ENCODE measurements at places on chromosomes 4 and X.

DNA sequence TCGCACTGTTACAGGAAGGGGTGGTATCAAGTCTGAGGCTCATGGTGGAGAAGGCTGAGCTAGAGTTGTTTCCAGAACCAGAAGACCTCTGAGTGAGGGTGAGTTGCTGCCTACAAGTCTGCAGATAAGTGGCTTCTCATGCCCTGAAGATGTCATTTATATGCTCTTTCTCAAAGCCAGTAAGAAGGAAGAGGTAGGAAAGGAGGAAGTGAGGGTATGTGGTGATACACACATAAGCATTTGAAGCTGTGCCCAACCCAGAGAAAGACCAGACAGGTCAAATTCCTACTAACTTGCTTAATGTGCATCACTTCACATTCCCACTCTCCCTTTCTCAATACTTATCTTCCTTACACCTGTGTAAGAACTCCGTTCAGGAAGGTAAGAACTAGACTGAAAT lies at the start of gene PPBP:
PPBP (minus strand) TSS at position 130 of the 400 bp plus-strand sequence; CDS start at position 43, 87 bp downstream.
- peak; percentile 13 for DNase-seq

- DNase-seq: no peak
Observed at GRCh38 chr4:101693842-101694398, 96.6 kb upstream of the BANK1 start.

- peak; percentile 2 for DNase-seq
Observed at GRCh38 chrX:125205918-125206665, 113.6 kb upstream of the TEX13C start.

DNA sequence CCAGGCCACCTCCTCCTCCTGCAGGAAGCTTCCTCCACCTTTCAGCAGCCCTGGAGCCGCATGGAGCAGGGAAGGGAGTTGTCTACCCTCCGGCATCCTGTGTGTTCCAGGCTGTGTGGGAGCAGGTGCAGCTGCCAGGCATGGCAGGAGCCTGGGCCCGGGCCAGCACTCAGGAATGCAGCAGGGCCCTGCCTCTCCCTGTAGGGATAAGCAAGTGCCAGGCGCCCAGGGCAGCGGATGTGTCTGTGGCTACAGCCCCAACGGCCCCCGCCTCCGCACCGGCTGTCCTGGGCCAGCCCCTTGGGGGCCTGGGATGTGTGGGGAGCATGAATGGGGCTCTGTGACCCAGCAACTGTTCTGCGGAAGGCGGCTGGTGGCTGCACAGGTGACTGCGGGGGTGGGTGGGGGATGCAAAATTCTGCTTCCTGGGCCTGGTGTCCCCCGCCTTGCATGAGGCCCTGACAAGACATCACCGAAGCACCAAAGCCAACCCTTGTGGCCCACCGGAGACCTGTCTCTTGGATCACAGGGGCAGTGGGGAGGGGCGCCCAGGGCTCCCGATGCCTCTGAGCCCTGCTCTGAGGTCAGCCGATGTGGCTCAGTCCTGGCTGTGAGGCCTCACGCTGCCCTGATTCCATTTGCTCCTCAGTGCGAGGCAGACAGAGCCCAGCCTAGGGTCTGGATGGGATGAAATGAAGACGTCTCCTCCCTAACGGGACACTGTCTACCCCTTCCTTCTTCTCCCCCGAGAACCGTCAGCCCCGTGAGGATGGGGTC lies 1.4 kb upstream of the DOK7 start:
- DNase-seq: peak; percentile 83

DNA sequence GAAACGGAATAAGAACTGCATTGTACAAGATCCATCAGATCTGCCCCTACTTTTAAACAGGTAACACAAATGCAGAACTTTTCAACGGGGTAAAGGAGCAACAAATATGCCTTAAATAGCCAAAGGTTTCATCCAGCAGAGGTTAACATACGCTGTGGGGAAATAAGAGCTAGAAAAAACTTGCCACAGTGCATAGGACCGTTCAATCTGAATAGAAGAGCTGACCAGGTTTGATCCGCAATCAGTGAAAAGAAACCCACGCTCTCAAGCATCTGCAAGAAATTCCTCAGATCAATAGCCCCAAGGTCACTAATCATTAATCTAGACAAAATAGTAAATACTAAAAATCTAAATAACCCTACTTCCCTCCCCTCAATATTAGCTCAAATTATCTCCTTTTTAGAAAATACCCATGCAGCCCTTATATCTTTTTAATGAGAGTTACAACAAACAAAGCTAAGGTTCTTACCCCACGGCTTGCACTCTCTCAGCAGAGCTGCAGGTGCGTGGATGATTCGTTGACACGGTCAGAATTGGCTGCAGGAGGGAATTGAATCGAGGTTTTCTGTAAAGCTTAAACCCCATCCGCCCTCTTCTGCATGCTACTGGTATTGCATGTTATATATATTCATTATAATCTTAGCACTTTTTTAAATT lies at the start of gene TLR10:
TLR10 (minus strand) TSS at position 539 of the 657 bp plus-strand sequence. CDS start 7,400 bp downstream, outside the sequence.
- peak; percentile 41 for DNase-seq

- no peak for DNase-seq
Observed at GRCh38 chr4:156811286-156811685, 160.3 kb downstream of the PDGFC start.

DNA sequence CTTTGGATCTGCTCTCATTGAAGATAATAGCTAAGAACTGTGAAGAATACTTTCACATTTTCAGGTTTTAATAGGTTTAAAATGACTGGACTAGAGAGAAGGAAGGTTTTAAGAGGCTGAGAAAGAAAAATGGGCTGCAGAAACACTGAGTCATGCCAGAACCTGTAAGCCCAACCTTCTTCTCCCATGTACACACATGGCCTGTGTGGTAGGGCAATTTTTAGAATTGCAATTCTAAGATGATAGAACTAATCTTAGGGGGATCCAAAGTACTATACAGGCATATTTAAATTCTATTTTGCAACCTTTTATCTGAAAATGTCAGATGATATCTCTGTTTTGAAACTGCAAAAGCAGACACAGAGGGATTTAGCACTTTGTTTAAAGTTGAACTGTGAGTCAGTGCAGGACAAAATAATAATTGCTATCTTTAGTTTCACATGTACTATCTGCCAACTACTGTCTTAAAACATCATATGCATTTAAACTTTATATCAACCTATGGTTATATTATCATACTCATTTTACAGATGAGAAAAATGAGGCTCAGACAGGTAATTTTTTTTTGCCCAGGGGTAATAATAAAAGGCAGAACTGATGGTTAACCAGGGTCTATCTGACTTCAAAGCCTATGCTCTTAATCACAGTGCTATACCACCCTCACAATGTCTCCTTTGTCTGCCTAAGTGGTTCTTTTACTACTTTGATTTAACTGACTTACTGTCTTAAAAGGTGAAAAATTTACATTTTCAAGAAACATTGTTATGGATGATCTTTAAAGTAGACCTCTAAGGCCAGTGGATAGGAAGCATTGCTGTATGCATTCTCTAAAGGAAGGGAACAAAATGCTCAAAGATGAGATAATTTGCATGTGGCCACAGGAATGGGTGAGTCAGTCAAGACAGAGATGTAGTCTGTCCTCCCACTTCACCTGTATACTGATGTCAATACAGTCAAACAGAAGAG lies 4.3 kb downstream of the TMPRSS11E start:
- peak; percentile 75 for DNase-seq

GRCh38 chrX:136953867-136954787 lies 73.6 kb upstream of the RBMX start:
- peak; percentile 11 for DNase-seq

DNA sequence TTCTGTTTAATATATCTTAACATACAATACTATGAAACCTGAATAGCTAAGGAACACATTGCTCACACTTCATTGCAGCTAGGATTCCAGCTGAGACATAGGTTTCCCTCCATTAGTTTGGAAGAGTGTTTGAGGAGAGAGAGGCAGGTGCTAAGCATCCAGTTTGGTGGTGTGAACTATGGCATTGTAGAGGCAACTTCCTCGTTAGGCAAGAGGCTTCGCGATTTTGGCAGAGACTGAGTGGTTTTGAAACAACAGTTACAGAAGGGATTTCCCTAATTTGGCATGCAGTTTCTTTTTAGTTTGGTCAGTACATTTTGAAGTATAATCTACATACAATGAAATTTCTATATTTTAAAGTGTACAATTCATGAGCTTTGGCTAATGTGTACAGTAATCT lies 117.1 kb upstream of the BMP3 start:
- no peak for DNase-seq

GRCh38 chrX:137428221-137428661 lies 137.7 kb upstream of the ZIC3 start:
- no peak for DNase-seq

GRCh38 chrX:45771560-45772340 lies 571.1 kb upstream of the DIPK2B start:
- no peak for DNase-seq

- DNase-seq: peak; percentile 71
Observed at GRCh38 chrX:8607326-8607725, 124.6 kb downstream of the ANOS1 start.

DNA sequence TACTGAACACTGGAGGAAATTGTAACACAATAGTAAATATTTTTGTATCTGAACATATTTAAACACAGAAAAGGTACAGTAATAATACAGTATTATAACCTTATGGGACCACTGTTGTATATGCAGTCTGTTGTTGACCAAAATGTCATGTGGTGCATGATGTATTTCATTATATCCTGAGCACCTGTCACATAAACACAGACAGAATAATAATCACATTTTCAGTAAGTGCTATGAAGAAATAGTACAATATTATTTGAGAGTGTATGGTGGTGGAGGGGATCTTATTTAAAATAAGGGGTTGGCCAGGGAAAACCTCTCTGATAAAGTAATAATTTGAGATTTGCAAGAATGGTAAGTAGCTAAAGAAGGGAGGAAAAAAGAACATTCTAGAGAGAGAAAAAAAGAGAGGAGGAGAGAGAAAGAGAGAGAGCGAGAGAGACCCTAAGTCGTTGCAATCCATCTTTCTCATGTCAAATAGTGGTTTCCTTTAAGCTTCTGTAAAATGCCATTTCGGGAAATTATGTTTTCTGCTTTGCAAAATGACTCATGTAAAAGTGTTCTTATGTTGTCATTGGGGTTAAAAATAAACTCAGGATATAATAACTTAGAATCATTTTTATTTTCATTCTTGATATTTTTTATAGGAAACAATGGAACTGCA lies 19.3 kb upstream of the CLNK start:
- no peak for DNase-seq

- DNase-seq: no peak
Observed at GRCh38 chrX:39226251-39226650, 425.0 kb downstream of the MID1IP1 start.

DNA sequence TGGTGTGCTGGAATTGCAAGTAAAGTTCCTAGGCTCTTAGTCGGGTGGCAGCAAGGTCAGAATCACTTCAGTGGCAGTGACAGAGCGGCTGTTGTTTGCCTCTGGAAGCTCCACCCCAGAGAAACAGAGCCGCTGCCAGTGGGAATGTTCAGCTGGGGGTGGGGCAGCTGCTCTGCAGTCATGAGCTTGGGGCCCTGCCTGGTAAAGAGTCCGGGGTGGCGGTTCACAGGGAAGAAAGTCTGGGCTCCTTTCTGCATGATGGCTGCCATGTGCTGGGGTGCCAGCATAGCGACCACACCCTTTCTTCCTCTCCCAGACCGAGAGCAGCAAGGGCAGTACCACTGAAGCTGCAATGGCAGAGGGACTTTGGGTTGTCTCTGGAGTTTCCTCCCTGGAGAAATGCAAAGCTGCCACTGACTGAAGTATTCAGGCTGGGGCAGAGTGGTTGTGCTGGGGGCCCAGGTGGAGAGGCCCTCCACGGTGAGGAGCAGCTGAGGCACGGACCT lies 108.8 kb upstream of the CENPE start:
- no peak for DNase-seq

GRCh38 chr4:15341733-15342300 lies 86.0 kb upstream of the C1QTNF7 start:
- DNase-seq: no peak

- no peak for DNase-seq
Observed at GRCh38 chr4:188433741-188434315, 294.6 kb downstream of the TRIML1 start.

DNA sequence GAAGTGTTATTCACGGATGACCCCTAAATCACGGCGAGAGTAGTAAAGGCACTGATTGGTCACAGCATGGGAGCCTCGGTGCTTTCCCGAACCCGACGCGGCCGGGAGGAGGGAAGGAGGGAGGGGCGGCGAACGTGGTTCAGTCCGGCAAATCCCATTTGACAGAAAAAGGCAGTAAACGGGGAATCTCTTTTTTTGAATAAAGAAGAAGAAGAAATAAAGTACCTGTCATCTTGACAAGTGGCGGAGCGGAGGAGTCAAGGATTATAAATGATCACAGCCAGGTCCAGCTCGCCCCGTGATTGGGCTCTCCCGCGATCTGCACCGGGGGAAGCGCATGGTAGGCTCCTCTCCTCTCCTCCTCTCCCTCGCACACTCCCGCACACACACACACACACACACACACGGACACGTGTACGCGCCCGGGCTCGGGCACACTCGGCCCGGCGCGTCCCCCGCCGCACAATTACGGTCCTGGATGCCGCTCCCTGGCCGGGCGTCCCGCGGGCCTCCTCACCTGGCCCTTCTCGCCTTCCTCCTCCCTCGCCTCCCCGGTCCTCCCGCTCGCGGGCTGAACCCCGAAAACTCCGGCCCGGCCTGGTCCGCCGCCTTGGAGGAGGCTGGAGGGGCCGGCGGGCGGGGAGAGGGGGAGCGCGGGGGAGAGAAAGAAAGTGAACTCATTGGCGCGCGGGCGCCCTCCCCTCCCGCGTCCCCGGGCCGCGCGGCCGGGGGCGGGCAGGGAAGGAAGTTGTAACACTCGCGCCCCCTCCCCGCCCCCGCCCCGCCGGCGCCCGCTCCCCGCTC lies 99.2 kb upstream of the TENM3 start:
- peak; percentile 80 for DNase-seq

DNA sequence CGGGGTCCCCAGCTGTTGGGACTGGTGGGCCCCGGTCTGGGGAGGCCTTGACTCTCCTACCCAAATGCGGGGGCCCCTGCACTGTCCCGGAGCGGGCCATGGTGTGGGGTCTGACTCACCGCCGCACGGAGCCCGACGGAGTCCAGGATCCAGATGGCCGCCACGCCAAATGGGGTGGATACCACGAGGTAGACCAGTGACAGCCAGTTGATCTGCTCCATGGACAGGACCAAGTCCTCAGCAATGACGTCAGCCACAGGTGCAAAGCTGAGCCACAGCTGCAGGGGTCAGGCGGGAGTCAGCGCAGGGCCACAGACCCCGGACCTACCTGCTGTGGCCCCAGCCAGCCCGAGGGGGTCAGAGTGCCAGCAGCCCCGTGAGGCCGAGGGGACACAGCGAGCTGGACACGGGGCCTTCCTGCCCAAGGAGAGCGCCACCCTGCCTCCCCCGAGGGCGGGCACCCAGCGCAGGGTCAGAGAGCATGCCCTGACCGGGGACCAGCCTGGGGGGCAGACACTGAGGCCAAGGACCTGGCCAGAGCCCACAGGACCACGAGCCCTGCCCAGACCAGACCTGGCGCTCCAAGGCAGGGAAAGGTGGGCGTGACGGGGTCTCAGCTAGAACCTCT lies 2.4 kb downstream of the SLC49A3 start:
- DNase-seq: no peak

DNA sequence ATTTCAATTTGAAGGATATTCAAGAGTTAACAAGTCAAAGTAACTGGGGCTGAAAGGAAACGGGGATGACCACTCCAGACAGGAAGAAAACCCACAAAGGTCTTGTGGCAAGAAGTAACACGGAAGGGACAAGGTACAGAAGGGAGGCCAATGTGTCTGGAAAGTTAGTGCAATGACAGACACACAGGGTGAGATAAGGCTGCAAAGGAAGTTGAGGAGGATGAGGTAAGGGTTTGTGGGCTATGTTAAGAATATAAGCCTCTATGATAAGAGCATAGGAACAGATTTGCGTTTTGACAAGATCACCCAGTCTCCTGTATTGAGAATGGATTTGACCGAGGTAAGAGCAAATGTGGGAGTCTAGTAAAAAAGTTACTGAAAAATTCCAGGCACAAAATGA lies 21.9 kb upstream of the EMCN start:
- DNase-seq: no peak

GRCh38 chr4:92304606-92305005 lies 840 bp downstream of the GRID2 start:
- DNase-seq: no peak

Measured in kidney glomerular epithelial cell (primary cell).